ENCODE measurements at places on chromosomes 12 and 14.

- no peak for DNase-seq
Observed at GRCh38 chr12:62414180-62414579, 52.4 kb upstream of the MON2 start.

DNA sequence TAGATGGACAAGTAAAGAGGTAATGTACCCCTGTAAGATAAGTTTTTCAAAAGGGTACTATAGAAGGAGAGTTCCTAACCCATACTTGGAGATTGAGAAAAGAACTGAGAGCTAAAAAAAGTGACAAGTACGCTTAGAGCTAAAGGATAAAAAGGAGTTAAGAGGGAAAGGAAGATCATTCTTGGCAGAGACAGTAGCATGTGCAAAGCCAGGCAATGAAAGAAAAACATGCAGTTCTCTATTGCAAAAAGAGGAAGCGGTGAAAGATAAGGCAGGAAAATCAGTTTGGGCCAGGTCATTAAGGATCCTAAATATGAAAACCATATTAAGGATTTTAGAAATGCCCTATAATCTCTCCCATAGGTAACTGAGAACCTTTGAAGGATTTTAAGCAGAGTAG, 500.4 kb upstream of the GARIN6 start:
- no peak for DNase-seq

DNA sequence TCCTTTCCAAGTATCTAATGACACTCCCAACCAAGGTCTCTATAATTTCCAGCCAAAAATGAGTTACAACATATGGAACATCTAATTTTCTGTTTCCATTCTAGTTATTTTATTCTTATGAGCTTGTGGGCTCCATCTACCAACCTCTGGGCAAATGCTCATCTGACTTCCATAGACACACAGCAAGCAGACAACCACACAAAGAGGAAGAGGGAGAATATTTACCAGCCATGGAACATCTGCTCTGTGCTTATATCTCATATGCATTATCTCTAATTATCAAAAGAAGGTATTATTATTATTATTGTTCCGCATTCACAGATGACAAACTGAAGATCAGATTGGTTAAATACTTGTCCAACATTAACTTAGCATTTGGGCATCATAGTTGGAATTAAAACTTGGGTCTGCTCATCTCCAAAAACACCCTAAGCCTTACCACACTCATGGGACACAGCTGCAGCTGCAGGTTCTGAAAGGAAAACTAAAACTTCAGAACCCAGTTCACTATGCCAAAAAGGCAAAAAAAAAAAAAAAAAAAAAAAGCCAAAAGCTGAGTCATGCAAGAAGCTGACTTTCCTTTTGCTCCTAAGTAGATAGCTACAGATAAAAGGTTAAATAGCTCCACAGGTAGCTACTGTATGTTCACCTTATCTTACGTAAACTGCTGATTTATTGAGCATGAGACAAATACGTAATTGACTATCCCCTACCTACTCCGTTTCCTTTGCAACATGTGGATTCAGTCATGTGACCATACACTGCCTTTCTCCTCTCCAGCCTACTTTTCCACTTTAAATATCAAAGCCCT, 23.6 kb upstream of the TCL1B start:
- no peak for DNase-seq

DNA sequence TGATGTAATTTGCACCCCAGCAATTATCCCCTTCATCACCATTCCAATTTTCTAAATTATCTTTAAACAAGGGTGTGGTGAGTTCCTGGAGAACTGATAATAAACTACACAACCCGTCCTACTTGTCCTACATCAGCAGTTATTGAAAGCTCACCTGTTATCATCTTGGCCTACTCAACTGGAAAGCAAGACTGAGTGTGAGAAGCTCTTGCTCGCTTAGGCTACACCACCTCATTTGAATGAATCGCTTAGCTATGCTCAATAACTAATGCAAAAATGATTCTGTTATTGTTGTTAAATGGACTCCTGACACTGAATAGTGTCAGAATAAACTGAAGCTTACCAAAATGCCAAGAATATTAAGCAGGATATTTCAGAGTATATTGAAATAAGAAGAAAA, 115.4 kb upstream of the BTG1 start:
- no peak for DNase-seq

GRCh38 chr12:118494776-118495175, 118.4 kb downstream of the SUDS3 start:
- DNase-seq: no peak

DNA sequence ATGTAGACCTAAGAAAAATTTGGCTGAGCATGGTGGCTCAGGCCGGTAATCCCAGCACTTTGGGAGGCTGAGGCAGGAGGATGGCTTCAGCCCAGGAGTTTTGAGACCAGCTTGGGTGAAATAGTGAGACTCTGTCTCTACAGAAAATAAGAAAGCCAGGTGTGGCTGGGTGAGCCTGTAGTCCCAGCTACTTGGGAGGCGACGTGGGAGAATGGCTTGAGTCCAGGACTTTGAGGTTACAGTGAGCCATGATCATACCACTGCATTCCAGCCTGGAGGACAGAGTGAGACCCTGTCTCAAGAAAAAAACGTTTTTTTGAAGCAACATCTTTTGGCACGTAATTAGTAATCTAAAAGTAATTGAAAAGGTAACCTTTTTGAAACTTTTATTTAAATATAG, 70.9 kb downstream of the FERMT2 start:
- DNase-seq: no peak

GRCh38 chr12:112167718-112168525, 42.6 kb downstream of the TRAFD1 start:
- DNase-seq: no peak

GRCh38 chr12:24714237-24714636, 234.7 kb downstream of the BCAT1 start:
- no peak for DNase-seq

- no peak for DNase-seq
Observed at GRCh38 chr12:116142936-116143898, 134.3 kb downstream of the MED13L start.

DNA sequence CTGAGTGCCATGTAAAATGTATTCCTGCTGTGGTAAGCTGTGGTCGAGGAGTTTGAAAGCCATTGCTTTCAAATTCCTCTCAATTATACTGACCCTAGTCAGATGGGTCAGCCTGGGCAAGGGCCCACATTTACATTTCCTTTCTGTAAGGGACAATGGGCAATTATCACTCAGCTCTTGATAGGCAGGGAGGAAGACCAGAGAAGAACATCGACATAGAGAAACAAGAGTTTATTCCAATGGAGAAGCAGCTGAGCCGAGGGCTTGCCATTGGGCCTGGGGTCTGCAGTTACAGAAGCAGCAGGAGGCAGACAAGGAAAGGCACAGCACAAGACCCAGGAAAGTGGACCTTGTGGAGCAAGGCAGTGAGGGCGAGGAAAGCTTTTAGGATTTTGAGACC, 9.7 kb downstream of the NRIP2 start:
- DNase-seq: no peak

DNA sequence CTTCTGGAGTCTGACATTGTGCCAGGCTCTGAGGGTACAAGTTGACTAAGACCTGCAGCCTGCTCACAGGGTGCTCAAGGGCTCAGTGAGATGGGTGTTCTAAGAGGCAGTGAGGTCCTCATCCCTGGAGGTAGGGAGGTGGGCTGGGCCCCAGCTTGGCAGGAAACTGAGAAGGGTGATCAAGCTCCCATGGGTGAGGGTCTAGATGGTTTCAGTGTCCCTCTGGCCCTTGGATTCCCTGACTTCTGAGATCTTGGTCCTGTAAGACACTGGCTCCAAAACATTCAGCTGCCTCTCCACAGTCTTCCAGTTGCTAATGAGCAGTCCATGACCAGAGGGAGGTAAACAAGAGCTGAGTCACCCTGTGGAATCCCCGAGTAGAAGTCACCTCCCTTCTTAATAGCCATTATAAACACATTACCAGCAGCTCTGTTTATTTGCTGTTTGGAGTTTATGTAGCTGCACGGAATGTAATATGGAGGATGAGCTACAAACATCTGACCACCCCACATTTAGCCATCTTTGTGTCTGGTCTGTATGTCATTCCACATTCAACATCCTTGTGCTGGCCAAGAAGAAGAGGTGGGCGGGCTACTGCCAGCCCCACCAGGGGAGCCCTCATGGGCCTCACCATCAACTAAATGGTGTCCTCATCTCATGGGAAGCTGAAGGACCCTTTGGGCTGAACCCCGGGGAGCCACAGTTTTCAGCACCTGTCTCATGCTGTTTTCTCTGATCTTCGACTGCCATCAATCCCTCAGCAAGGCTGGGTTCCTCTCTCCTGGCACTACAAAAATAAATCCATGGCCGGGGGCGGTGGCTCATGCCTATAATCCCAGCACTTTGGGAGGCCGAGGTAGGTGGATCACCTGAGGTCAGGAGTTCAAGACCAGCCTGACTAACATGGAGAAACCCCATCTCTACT, 37.2 kb upstream of the BDKRB2 start:
- no peak for DNase-seq

DNA sequence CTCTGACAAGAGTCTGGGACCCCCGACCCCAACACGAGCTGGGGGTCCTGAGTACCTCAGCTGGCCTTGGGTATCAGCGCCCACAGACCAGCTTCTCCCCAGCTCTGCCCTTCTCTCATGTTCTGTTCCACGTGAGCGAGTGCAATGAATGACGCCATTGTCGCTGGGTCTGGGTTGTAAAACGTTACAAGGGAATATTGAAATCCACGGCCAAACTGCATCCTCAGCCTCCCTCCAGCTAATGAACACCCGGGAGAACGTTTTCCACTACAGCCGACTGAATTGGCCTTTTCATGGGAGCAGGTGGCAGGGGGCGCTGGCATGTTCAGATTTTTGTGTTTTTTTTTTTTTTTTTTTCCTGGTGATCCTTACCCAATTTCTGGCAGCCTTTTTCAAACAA, 34.7 kb downstream of the TBX5 start:
- DNase-seq: peak; percentile 54

DNA sequence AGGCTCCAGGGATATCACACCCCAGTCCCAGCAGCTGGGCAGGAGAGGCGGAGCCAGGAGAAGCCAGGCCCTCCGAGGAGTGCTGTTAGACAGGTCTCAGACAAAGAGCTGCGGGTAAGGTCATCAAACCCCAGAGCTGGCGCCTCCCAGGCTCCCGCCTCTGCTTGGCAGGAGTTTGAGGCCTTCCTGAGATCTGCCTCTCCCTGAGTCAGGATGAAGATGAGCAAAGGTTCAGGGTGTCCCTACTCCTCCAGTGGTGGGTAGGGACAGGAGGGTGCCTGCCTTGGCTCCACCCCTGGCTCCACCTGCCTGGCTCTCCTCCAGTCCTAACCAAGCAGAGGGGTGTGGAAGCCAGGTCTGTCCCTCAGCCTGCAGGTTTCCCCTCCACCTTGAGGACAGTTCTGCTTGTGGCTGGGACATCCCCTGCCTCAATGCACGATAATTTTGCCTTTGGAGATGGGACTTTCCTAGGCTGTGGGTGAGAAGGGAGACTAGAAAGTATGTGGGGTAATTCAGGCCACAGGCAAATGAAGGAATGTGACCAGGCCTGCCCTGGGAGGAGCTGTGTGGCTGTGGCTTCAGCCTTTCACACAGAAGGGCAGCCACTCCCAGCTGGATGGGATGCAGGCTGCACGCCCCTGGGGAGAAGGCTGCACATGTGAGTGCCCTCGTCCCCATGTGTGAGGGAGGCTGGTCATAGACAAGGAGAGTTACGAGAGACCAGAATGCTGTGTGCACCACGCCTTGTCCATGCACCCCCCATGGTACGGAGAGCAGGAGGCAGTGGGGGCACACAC, 2.2 kb downstream of the PLEKHG6 start:
- no peak for DNase-seq

GRCh38 chr14:29265852-29266251, 499.3 kb downstream of the FOXG1 start:
- no peak for DNase-seq

- no peak for DNase-seq
Observed at GRCh38 chr12:10554228-10554755, 48.6 kb downstream of the EIF2S3B start.

DNA sequence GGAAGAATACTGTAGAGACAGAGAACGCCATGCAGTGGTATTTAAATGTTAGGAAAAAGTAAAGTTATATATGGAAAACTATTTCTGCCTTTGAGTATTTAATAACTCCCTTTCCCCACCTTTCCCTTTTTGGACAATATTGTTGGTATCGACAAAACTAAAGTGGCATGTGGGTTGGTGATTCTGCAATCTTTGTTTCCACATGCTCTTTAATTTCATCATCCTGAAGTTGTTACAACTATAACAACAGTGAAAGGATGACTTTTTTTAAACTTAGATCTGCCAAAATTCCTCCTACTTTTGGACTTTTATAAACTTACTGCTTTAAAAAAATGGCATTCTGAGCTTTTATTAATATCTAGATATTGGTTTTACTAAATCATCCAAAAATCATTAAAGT, 25.3 kb downstream of the TTC8 start:
- DNase-seq: no peak

DNA sequence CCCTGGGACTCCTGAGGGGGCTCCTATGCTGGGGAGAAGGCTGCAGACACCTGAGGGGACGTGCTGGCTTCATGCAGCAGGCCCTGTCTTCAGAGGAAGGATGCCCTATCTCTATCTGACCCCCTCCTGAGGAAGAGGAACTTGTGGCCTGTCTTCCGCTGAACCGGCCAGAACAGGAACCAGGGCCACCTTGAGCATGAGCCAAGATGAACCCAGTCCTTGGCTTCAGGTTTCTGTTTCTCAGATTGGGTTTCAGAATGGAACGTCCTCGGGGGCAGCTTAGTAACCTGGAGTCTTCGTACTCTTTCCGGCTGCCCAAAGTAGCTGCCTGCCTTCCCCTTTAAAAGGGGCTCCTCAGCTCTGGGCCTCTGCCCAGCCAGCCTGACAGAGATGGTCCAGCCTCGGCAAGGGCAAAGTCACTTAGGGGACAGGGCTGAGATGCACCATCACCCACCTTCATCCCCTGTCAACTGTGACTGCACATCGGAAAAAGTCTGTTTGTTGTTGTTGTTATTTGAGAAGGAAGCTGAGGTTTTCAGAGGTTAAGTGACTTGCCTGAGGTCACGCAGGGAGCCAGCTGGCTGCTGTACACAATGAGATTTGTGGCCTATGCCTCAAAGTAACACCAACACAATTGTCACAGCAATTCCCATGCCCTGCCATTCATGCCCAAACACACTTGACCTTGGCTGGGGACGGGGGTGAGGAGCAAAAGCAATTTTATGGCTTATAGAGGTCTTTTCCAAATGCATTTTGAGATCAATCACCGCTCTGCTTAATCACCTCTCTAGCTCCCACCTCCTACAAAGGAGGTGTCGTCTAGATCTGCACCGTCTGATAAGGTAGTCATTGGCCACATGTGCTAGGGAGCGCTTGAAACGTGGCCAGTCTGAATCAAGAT, 13.4 kb downstream of the ASB2 start:
- DNase-seq: no peak

GRCh38 chr14:94370524-94370910, 17.9 kb downstream of the SERPINA1 start:
- no peak for DNase-seq
